HepG2 (cell line): ENCODE measurements at places on chromosomes 13 and 19. TPM values are rescaled to one million over a fixed set of nuclear protein-coding genes. Genes with fewer than 3 reads are reported as not detected.
A peak's percentile ranks its signal among the peaks of the same experiment; 100 is the strongest.

Gene TEX26
- total RNA-seq, result not detected in 2 replicates

- no peaks in the 10 kb centered on the region for H3K27me3 ChIP-seq
- peak overlapping the region; percentile 91 for H3K27ac ChIP-seq
- DNase-seq, result peak; percentile 99
- peak overlapping the region; percentile 53 for H3K4me3 ChIP-seq
Measured at GRCh38 chr13:112756967-112757758, 67.3 kb downstream of the ATP11A start.

GRCh38 chr13:36282821-36283432 is 14.7 kb downstream of the CCDC169 start:
- no peak overlapping the region for H3K27ac ChIP-seq
- H3K27me3 ChIP-seq, result no peaks in the 10 kb centered on the region
- H3K36me3 ChIP-seq, result no peaks in the 10 kb centered on the region
- no peaks in the 10 kb centered on the region for H3K4me1 ChIP-seq
- peak; percentile 17 for DNase-seq

- peaks cover 47% of the 10 kb centered on the region for H3K4me1 ChIP-seq
- H3K27me3 ChIP-seq, result no peaks in the 10 kb centered on the region
- H3K4me3 ChIP-seq, result no peak overlapping the region
- no peak overlapping the region for H3K27ac ChIP-seq
Measured at GRCh38 chr19:36061367-36061766, 6.7 kb downstream of the WDR62 start.

Gene CTU1
- 1.9 and 2.9 TPM in 2 replicates for total RNA-seq

- H3K36me3 ChIP-seq, result no peaks in the 10 kb centered on the region
- no peaks in the 10 kb centered on the region for H3K4me1 ChIP-seq
- no peak overlapping the region for H3K27ac ChIP-seq
- no peak overlapping the region for H3K4me3 ChIP-seq
- H3K27me3 ChIP-seq, result no peaks in the 10 kb centered on the region
- DNase-seq, result no peak
Measured at GRCh38 chr19:28595722-28596480, 617.0 kb downstream of the UQCRFS1 start.

- no peak for DNase-seq
- H3K27me3 ChIP-seq, result no peaks in the 10 kb centered on the region; the same call in 2 of the 3 replicates
- H3K4me1 ChIP-seq, result peaks cover 32% of the 10 kb centered on the region
- peak overlapping the region; percentile 89 for H3K27ac ChIP-seq
Measured at GRCh38 chr19:11813703-11814028, 407 bp upstream of the ZNF440 start.

- no peak overlapping the region for H3K27ac ChIP-seq
- no peaks in the 10 kb centered on the region for H3K36me3 ChIP-seq
- DNase-seq, result no peak
Measured at GRCh38 chr13:60411983-60412382, 15.0 kb downstream of the TDRD3 start.

Gene CPT1C
- total RNA-seq, result not detected in 2 replicates

DNA sequence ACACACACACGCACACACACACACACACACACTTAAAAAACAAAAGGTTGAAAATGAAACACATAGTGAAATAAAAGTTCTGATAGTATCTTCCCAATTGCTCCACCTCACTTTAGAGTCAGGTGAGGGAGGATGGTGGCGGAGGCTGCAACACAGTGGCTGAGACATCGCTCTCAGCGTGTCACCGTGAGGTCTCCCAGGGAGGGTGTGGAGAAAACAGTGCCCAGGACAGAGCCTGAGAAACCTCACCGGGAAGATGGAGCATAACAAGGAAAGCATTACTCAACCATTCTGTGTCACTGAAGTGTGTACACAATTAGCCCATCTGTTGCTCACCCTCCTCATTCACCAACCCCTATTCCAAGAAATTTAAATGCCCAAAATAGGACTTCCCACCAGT is 111.4 kb upstream of the USP29 start:
- no peaks in the 10 kb centered on the region for H3K27me3 ChIP-seq
- no peaks in the 10 kb centered on the region for H3K36me3 ChIP-seq
- H3K4me3 ChIP-seq, result no peak overlapping the region
- H3K27ac ChIP-seq, result no peak overlapping the region
- no peak for DNase-seq
- peaks cover 15% of the 10 kb centered on the region; the same call in 1 of the 2 replicates for H3K4me1 ChIP-seq

DNA sequence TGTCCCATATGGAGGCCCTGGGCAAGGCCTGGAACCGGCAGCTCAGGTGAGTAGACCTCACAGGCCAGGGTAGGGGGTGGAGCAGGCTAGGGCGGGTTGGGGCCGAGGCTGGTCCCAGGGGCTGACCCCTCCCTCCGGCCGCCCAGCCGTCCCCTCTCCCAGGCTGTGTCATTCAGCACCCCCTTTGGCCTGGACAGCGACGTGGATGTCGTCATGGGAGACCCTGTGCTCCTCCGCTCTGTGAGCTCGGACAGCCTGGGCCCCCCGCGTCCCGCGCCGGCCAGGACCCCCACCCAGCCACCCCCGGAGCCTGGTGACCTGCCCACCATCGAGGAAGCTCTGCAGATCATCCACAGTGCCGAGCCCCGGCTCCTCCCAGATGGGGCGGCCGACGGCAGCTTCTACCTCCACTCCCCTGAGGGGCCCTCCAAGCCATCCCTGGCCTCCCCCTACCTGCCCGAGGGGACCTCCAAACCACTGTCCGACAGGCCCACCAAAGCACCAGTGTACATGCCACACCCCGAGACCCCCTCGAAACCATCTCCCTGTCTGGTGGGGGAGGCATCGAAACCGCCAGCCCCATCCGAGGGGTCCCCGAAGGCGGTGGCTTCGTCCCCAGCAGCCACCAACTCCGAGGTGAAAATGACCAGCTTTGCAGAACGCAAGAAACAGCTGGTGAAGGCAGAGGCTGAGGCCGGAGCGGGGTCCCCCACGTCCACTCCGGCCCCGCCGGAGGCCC is 16.0 kb downstream of the CAMSAP3 start:
- peaks cover 53% of the 10 kb centered on the region for H3K36me3 ChIP-seq
- no peaks in the 10 kb centered on the region for H3K4me1 ChIP-seq
- no peak for DNase-seq

Gene GAPDHS
- total RNA-seq, result not detected in 2 replicates

DNA sequence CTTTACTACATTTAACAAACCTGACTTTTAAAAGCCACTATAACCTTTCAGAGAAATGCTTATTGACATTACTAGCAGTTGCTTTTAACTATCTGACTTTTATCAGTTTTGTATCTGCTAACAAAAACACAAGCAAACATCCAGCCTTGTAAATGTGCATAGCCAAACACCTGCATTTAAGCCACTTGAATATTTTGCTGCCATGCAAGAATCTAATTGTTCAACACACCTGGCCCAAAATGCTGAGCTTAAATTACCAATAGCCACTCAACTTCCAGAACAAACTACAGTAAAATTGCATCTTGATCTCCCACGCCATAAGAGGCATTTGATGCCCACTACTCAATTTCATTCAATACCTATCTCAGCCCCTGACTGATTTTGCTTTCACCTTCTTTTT is 9.3 kb downstream of the ZIC5 start:
- peaks cover 19% of the 10 kb centered on the region for H3K4me1 ChIP-seq
- peaks cover 44% of the 10 kb centered on the region for H3K27me3 ChIP-seq
- H3K4me3 ChIP-seq, result no peak overlapping the region
- no peak for DNase-seq

- no peaks in the 10 kb centered on the region for H3K27me3 ChIP-seq
- peak overlapping the region; percentile 84 for H3K4me3 ChIP-seq
- peak; percentile 68 for DNase-seq
- peak overlapping the region; percentile 100 for H3K27ac ChIP-seq
Measured at GRCh38 chr19:53865918-53866864, 1.5 kb upstream of the MYADM start.

- no peak overlapping the region for H3K4me3 ChIP-seq
- H3K27ac ChIP-seq, result no peak overlapping the region
- no peaks in the 10 kb centered on the region for H3K4me1 ChIP-seq
- H3K27me3 ChIP-seq, result no peaks in the 10 kb centered on the region
Measured at GRCh38 chr13:96417939-96418685, 328.2 kb downstream of the HS6ST3 start.

DNA sequence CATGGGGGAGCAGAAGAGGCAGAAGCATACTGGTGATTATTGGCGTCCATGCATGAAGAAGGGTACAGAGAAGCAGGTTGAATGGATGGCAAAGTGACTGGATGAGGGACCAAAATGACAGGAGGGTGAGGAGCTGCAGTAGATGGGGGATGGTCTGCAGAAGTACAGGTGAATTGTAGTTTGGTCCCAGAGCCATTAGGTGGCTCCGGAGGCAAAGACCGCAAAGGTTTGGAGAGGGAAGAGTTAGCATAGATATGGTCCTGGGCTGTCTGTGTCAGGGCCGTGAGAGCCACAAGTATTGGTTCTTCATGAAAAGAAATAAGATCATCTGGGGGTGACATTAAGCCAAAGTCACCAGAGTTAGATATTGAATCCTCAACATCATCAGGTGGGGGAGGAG is 59.0 kb upstream of the ZNF726 start:
- H3K27me3 ChIP-seq, result no peaks in the 10 kb centered on the region
- no peak overlapping the region for H3K4me3 ChIP-seq
- H3K27ac ChIP-seq, result no peak overlapping the region
- no peaks in the 10 kb centered on the region for H3K36me3 ChIP-seq

Gene IGFL4
- total RNA-seq, result 0.20 and 1.4 TPM in 2 replicates

Gene SPTBN4
- 0.11 TPM in 1 of 2 replicates, not detected in the other for total RNA-seq

GRCh38 chr19:8302357-8302691 is 5.8 kb downstream of the CD320 start:
- DNase-seq, result no peak
- no peaks in the 10 kb centered on the region for H3K27me3 ChIP-seq
- H3K27ac ChIP-seq, result no peak overlapping the region
- no peak overlapping the region for H3K4me3 ChIP-seq

Gene TMEM86B
- total RNA-seq, result 6.0 and 9.6 TPM in 2 replicates

Gene SIX5
- 8.2 and 10.5 TPM in 2 replicates for total RNA-seq

- no peak overlapping the region for H3K27ac ChIP-seq
- H3K4me1 ChIP-seq, result no peaks in the 10 kb centered on the region
- no peak for DNase-seq
- H3K36me3 ChIP-seq, result no peaks in the 10 kb centered on the region
- no peaks in the 10 kb centered on the region for H3K27me3 ChIP-seq
Measured at GRCh38 chr13:61110732-61111131, 304.9 kb downstream of the PCDH20 start.

DNA sequence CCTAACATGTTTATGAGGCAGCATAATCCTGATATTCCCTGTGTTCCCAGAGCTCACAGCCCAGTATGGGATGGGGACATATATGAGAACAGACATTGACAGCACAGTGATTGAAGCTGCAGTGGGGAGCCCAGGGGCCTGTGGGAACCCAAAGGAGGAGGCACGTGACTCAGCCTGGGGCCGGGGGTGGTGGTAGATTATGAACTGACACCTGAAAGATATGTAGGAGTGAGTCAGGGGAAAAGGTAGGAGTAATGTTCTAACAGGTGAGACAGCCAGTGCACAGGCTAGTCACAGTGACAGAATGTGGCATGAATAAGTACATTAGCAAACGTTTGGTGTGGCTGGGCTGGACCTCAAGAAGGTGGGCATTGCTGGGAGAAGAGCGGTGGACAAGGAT is 29.0 kb downstream of the CKM start:
- H3K27ac ChIP-seq, result no peak overlapping the region
- H3K4me3 ChIP-seq, result no peak overlapping the region
- peaks cover 10% of the 10 kb centered on the region; the same call in 1 of the 2 replicates for H3K4me1 ChIP-seq
- peaks cover 11% of the 10 kb centered on the region for H3K36me3 ChIP-seq
- H3K27me3 ChIP-seq, result no peaks in the 10 kb centered on the region

GRCh38 chr13:36288794-36289391 is 8.7 kb downstream of the CCDC169 start:
- DNase-seq, result no peak
- no peaks in the 10 kb centered on the region for H3K36me3 ChIP-seq
- H3K27ac ChIP-seq, result no peak overlapping the region
- no peaks in the 10 kb centered on the region for H3K27me3 ChIP-seq
- no peak overlapping the region for H3K4me3 ChIP-seq

DNA sequence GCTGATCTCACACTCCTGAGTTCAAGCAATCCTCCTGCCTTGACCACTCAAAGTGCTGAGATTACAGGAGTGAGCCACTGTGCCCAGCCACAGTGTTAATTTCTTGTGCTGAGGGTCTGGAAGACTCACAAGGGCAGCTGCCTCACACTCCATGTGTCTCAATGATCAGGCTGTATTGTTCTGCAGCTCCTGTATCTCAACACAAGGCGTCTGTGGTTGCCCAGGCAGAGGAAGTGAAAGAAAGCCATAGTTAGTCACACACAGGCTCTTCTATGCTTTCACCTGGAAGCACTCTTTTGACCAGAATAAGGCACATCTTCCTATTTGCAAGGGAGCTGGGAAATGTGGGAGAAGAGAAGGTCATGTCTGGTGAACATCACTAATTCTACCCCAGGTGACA is 107.3 kb upstream of the ZNF507 start:
- H3K27ac ChIP-seq, result no peak overlapping the region
- DNase-seq, result no peak
- no peaks in the 10 kb centered on the region for H3K4me1 ChIP-seq
- no peaks in the 10 kb centered on the region for H3K36me3 ChIP-seq
- H3K27me3 ChIP-seq, result no peaks in the 10 kb centered on the region

Gene GPI
- 167 and 207 TPM in 2 replicates for total RNA-seq

DNA sequence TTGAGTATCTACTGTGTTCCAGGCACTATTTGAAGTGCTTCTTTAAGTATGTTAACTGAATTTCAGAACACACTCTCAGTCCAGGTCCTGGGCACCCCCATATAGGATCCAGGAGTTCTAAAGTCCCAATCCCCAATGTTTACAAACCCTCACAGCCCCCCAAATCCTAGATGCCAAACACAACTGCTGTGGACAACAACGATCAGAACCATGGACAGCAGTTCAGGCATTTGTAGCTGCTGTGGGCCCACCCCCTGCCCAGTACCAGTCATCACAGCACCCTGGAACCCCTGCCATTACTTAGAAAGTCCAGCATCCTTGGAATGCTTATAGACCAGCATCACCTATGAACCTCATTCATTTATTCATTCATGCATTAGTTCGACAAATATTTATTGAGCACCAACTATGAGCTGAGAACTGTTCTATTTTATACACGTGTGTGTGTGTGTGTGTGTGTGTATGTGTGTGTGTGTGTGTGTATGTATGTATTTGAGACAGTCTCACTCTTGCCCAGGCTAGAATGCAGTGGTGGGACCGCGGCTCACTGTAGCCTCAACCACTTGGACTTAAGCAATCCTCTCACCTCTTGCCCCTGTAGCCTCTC is 19.3 kb upstream of the SDHAF1 start:
- no peak overlapping the region for H3K4me3 ChIP-seq
- no peak overlapping the region for H3K27ac ChIP-seq
- peaks cover 1% of the 10 kb centered on the region; the same call in 1 of the 2 replicates for H3K27me3 ChIP-seq
- H3K36me3 ChIP-seq, result no peaks in the 10 kb centered on the region
- no peaks in the 10 kb centered on the region for H3K4me1 ChIP-seq
- DNase-seq, result no peak

DNA sequence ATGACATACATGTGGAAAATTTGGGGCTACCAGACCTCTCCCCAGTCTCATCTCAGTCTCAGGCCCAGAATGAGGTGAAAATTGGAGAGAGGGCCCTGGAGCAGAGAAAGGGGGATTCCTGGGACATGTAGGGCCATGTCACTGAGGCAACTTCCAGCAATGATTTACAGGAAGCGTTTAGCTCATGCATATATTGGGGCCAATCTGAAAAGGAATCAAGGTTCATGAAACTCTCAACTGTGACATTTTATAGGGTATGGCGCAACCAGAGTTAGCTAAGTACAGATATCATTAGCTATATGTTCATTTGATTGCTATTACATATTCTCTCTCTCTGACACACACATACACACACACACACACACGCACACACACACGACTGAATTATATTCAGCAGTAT is 86.3 kb downstream of the RNASEH2B start:
- no peaks in the 10 kb centered on the region for H3K36me3 ChIP-seq
- no peak for DNase-seq
- H3K27ac ChIP-seq, result no peak overlapping the region
- no peak overlapping the region for H3K4me3 ChIP-seq
- H3K4me1 ChIP-seq, result 0 out of 2 replicates have a peak, but pooled peaks cover 5% of the 10 kb centered on the region

Gene SPACA4
- total RNA-seq, result not detected in 2 replicates
